Stimulated activated CD8-positive, alpha-beta memory T cell treated with anti-CD3 and anti-CD28 coated beads, Interleukin-4, amount 100 ng/mL, for 24 hours (primary cell): ENCODE measurements at places on chromosomes 13 and 19.

DNA sequence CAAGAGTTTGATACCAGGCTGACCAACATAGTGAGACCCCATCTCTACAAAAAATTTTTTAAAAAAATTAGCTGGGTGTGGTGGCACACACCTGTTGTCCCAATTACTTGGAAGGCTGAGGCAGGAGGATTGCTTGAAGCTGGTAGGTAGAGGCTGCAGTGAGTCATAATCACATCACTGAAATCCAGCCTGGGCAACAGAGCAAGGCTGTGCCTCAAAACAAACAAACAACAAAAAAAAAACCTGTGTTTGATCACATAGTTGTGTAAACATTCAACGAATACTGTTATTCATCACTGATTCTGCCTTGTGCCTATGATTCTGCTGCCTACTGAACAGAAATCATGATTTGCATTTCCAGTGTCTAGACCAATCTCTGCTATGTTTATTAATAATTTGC is 134.0 kb downstream of the TBC1D4 start:
- no peak for DNase-seq

GRCh38 chr19:55253842-55254624 is 4.8 kb downstream of the PPP6R1 start:
- no peak for DNase-seq

- no peak for DNase-seq
Observed at GRCh38 chr19:48608798-48609263, 2.3 kb downstream of the SPACA4 start.

GRCh38 chr19:40221858-40222619 is 3.9 kb upstream of the TTC9B start:
- peak; percentile 57 for DNase-seq

GRCh38 chr13:83184819-83185218 is 697.5 kb downstream of the SLITRK1 start:
- DNase-seq = no peak

GRCh38 chr13:73235385-73235784 is 176.6 kb downstream of the KLF5 start:
- no peak for DNase-seq

GRCh38 chr13:76820759-76821158 is 65.4 kb downstream of the KCTD12 start:
- no peak for DNase-seq

- no peak for DNase-seq
Observed at GRCh38 chr19:41847351-41848105, 2.7 kb downstream of the DMRTC2 start.

GRCh38 chr19:49149652-49150105 is 5.5 kb downstream of the HRC start:
- DNase-seq = no peak

GRCh38 chr19:16297575-16298178 is 26.9 kb upstream of the KLF2 start:
- no peak for DNase-seq

DNA sequence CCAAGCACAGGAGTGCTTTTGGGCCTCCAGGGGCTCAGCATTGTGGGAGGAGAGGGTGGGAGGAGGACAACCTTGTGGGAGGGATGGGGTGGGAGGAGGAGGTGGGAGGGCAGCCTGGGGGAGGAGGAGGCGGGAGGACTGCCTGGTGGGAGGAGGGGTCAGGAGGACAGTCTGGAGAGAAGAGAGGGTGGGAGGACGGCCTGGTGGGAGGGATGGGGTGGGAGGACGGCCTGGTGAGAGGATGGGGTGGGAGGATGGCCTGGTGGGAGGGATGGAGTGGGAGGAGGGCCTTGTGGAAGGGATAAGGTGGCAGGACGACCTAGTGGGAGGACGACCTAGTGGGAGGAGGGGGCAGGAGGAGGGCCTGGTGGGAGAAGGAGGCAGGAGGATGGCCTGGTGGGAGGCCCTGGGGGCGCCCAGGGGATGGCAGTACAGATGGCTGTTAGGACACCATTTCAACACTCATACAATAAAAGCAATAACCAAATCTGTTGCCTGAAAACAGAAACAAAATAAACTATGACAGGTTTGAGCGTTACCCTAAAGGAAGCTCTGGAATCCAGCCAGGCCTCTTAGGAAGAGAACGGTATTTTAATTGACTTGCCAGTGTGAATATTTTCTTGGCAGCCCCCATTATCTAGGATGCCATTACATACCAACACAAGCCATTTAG is 63.7 kb downstream of the CRYL1 start:
- DNase-seq = no peak
